ENCODE measurements at places on chromosomes 1 and 21.

GRCh38 chr1:19392221-19392620, 80.1 kb downstream of the SLC66A1 start:
- no peak for DNase-seq

GRCh38 chr1:217449370-217449769, 181.5 kb downstream of the GPATCH2 start:
- DNase-seq: no peak

DNA sequence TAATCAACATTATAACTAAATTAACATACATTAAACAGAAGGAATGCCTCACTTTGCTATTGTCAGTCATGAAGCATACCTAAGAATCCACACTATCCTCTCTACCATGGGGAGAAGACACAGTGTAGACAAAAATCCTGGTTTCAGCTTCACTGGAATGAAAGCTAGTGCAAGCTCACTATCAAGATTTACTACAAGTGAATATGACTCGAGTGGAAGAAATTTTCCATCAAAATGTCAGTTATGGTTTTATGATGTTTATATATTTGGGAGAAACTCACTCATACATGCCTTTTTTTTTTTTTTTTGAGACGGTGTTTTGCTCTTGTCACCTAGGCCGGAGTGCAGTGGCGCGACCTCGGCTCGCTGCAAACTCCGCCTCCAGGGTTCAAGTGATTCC, 424.3 kb downstream of the KCNT2 start:
- DNase-seq: no peak

GRCh38 chr1:30307182-30307581, 416.2 kb downstream of the MATN1 start:
- DNase-seq: no peak

Data from inflammatory macrophage treated with lipopolysaccharide for 4 hours (primary cell).